Suppressor macrophage treated with lipopolysaccharide for 1 hour (primary cell): ENCODE measurements at places on chromosomes 5 and 9.
A peak's percentile ranks its signal among the peaks of the same experiment; 100 is the strongest.

- DNase-seq: no peak
These were observed 78.9 kb downstream of the SEMA4D start for GRCh38 chr9:89418882-89419640.

GRCh38 chr9:124480621-124480981, 26.6 kb downstream of the NR5A1 start:
- peak; percentile 54 for DNase-seq

DNA sequence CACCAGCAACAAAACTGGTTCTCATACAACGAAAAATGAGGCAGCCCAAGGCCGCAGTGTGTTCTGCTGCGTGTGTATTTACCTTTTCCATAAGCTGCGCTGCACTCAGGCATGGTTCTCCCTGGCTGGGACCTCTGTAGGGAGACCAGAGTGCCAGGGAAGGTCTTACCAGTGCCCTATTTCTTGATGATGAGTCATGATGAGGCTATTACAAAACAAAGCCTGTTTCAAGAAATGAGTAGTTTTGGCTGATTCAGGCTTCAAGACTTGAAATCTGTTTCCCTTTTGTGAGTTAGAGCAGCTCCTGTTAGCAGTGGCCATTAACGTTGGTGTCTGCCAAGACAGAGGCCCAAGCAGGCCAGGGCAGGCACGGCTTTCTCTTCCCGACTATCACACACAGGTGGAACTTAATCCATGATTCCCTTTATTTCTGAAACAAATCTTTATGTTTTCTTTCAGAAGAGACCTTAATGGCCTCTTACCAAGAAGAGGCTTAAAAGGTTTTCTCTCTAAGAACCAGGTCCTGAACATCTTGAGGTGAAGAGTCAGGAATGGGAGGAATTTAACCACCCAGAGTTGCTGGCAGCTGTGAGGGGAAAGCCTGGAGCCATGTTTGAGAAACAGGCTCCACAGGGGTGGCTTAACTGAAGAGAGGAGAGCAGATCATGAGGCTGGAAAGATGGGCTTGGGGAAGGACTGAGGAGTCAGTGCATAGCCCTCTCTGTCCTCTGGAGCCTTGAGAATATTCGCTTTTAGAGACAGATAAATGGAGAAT, 41.4 kb upstream of the TIFAB start:
- DNase-seq: peak; percentile 95

DNA sequence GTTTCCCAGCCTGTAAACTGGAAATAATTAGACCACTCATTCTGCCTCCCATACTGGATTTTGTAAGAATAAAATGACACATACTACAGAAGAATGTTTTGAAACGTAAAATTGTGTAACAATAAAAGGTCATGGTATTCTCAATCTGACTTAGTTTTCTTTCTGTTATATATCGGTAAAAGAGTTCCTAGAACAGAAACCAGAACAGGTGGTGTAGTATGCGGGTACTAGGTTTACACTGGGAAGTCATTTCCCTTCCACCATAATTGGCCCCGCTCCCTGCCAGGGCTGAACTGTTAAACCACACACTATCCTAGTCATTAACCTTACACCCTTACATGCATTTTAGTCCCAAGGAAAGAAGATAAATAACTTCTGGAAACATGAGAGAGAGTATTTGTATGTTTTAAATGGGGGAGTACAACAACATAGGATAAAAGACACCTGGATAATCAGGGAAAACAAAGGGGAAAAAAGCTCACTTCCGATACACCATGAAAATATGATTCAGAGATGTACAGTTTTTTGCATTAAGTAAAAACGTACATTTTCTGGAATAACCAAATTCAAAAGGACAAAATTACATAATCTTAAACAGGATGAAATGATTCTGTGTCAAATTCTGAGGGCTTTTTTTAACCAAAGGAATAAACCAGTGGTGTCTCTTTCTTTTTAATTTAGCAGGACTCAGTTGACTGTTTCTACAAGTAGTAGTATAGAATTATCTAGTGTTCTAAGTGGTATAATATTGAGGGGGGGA, 199.7 kb downstream of the GLIS3 start:
- DNase-seq: peak; percentile 92

DNA sequence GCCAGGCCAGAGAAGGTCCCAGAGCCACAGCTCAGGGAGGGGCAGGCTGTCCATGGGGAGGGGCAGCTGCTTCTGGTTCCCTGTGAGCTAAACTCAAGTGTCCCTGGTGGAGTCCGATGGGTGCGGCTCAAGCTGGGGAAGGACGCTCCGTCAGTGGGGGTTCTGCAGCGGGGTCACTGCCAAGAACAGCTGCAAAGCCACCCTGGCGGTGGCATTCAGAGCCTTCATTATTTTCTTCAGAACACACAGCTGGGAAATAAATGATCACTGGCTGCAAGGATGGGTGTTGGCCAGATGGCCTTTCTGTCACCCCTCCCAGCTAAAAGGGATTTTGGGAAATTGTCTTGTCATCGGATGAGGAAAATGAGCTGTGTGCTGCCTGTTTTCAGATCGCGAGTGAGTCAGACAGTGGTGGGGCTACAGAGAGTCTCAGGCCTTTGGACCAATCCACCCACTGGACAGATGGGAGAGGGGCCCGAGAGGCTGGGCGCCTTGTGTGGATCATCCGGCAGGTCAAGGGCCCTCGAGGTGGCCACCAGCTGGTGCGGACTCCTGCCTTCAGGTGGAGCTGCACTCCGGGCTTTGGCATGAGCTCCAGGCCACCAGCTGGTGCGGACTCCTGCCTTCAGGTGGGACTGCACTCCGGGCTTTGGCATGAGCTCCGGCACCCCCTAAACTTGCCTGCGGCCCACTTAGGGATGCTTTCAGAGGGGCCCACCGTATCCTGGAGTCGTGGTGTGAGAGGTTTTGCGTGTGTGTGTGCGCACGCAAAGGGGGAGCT, 17.9 kb upstream of the GFPT2 start:
- no peak for DNase-seq

DNA sequence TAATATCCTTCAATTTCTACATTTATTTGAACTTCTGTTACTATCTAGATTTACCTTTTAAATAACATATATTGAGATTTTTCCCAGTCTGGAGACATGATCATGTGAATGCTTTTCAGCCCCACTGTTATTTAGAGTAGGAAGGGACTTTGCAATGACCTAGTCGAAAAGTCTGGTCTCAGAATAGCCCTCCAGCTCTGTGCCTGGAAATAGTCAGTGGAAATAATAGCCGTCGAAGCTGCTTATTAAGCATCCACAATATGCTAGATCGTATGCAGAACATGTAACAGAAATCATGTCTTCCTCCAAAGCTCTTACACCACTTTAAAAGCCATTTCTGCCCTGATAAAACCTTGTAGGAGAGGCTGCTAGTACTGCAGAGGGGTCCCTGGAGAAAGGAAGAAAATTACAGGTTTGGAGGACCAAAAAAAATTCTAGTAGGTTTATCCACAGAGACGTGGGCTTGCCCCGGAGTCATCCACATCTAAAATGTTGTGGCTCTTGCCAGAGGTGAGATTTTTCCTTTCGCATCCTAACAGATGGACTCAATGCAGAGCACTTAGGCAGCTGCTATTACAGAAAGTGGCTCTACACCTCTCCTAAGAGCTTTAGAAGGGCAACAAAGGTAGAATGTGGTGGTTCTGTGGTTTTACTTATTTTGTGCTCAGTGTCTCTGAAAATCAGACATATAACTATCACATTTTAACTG, 2.5 kb upstream of the FGF1 start:
- no peak for DNase-seq

- DNase-seq: no peak
These were observed 57.4 kb downstream of the FEM1C start for GRCh38 chr5:115487168-115487567.

DNA sequence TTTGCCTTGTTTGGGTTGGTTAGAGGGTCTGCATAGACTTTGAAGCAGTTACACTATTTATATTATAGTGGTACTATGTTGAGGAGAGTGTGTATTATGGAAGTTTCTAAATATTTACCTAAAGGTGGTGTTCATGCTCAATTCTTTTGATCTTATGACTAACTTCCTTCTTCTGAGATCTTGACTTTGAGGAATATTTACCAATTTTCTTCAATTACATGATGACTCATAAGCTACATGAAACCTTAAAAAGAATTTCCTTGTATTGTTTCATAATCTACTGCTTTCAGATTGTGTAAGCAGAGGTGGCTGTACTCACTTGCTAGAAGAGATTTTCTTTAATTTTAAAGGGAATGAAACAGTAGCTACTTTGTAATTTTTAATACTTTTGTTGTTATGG, 276.1 kb downstream of the TAF11L14 start:
- DNase-seq: peak; percentile 47

GRCh38 chr5:2192496-2192895, 309.8 kb upstream of the IRX4 start:
- DNase-seq: no peak

DNA sequence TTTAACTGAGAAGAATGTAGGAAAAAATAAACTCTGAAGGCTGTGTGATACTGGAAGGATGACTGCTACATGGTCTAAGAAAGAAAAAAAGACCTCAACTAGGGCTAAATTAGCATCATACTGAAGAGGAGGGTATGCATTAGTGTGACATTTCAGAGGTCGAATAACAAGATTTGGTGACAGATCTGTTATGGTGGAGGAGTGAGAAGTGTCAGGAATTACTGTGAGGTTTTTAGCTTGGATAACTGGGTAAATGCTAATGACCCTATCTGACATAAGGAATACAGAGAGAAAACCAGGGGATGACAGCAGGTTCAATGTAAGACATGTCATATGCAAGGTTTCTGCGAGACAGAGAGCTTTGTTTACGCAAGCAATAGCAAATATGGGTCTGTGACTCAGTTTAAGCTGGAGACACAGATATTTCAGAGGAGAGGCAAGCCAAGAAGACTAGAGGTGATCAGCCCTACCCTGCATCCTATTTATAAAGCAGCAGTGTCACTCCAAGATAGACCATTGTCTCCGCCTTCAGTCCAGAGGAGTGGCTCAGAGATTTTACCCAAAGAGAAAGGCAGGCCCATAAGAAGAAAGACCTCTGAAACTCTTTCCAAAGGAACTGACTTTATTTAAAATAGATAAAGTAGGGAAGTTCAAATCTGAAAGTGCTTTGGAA, 44.3 kb downstream of the FBN2 start:
- no peak for DNase-seq

DNA sequence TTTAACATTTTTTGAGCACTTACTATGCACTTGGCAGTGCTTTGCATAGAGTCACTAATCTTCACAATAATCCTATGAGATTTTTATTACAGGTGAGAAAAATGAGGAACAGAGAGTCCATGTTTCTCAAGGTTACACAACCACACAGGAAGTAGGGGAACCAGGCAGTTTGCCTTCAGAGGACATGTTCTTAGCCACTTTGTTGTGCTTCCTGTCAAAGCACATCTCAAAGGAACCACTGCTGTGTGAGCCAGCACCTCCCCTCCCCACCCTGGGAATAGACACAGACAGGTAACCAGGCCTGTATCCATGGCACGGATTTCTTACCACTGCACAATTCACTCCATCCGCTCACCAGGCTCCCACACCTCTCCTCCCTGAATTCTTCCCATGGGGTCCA, 6.3 kb upstream of the DNAJB5 start:
- no peak for DNase-seq

GRCh38 chr5:36815871-36816270, 60.7 kb upstream of the NIPBL start:
- no peak for DNase-seq

DNA sequence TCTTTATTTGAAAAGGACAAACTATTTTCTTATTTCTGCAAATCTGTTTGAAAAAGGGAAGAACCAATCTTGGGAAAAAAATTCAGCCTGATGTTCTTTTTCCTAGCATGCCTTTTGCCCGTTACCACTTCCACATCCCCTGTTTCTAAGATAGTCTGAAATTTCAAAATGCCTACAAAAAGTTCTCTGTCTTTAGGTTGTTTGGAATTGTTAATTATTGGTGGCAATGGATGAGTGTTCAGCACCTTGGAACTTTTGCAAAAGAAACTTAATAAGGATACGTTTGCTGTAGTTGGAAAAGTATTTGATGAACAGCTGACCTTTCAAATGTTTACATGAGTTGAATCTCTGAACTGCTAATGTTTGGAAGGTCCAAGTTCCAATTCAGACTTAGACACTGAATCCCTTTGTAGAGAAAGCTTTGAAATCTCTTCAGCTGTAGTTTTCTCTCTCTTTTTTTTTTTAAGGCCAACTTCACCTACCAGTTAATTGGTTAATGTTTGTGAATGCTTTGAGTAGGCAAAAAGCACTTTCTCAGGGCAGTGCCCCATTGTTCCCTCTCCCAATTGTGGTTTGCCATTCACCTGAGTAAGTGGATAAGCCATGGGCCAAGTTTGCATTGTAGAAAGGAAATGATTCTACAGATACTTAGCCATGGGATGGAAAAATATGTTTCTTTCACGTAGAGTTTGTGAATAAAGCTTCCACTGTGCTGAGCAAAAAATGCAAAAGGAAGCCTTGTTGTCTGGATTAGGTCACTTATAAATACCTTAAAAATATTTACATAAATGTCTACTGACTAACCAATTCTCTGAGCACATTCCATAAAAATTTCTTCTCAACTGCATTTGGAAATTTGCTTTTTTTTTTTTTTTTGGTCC, 156.4 kb upstream of the ELL2 start:
- DNase-seq: peak; percentile 74

DNA sequence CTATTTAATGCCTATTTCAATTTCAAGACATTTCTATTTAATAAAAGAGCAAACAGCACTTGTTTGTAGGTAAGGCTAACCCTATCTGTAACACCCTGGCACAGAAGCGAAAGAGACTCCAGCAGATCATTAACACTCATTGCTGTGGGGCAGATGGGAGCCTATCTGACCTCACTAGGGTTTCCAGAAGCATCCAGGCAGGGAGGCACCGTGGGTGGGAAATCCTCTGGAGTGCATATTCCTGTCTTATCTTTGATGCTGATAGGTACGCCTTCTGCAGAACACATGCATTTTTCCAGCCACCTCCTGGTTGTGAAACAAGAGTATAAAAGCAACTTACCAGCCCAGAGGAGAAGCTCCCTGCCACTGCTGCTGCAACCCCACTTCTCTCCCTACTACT, 233.7 kb downstream of the GLIS3 start:
- DNase-seq: no peak

DNA sequence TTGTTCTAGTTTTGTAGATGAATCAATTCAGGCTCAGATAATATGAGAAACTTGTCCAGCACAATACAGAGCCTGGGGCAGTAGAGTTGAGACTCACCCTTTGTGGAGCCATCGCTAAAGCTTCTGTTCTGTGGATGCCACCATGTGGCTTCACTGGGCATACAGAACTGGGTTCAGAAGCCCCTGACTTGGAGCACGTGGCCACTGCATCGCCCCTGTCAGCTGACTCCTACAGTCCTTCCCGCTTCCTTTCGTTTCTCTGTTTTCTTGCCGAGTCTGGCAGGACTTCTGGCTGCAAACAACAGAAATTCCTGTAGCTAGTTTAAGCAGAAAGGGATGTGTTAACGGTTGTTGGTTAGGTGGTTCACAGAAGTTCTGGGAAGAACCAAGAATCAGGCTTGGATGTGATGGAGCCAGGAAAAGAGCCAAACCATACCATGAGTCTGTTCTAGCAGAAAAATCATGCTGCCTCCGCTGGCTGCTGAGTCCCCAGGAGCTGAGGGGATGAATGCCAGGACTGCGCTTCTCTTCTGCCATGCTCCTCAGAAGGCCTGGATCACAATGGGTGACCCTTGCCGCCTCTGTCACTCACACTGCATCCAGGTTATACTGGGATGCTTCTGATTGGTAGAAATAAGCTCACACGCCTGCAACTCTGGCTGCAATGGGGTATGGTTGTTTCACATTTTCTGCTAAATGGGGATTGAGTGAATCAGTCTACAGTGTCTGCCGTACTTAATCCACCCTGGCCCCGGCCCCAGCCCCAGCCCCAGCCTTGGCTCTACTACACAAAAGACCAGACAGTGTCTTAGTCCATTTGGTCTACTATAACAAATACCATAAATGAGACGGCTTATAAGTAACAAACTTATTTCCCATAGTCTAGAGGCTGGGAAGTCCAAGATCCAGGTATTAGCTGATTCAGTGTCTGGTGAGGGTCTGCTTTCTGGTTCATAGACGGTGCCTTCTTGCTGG, 262.5 kb downstream of the GOLPH3 start:
- no peak for DNase-seq
